ENCODE measurements at places on chromosomes 3 and 15.

DNA sequence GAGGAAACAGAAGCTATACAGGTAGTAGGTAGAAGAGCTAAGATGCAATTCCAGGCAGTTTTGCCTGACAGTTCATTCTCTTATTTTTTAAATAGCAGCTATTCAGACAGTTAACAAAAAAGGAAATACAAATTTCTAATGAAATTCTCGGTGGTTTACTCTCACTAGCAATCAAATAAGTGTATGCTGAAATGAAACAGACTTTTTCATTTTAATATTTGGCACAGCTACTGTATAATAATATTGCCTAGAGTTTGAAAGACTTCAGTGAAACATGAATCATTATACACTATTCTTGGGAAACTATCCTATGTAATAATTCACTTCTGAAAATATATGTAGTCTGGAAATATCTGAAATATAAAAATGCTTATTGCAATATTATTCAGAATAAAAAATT lies 463.2 kb upstream of the AGTR1 start:
- no peak for DNase-seq

DNA sequence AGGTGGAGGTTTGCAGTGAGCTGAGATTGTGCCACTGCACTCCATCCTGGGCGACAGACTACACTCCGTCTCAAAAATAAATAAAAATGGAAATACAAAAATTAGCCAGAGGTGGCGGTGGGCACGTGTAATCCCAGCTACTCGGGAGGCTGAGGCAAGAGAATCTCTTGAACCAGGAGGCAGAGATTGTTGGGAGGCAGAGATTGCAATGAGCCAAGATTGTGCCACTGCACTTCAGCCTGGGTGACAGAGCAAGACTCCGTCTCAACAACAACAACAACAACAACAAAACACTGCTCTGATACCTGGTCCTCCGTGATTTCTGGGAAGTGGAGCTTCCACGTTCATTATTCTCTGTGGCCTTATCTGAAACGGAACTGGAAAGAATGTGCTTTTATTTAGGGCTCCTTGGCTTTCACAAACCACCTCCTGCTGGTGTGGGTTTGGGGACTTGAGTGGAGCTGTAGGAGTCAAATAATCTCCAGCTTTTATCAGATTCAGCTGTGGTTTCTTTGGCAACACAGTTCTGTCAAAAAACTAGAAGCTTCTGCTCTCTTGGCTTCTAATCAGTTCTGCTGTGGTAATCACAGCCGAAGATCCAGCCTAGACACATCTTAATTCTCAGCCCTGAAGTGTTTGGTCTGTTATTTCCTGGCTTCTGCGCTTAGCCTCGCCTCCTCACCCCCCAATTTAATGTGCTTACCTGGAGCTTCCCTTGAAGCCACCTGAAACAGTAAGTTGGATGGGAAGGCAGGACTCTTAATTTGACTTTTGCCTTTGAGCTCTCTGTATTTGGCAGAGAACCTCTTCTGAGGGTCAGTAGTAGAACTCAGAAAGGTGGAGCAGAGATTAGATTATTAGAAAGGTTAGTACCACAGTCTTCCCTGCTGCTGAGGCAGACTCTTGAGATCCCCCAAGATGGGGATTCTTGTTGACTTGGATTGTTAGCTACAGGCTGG lies 21.4 kb downstream of the IRAK2 start:
- DNase-seq = no peak

- no peak for DNase-seq
These were observed at the start of gene MORC1 for GRCh38 chr3:109117939-109118338. MORC1 (minus strand) TSS chr3:109118134; CDS start chr3:109118059, 75 bp downstream.

- DNase-seq = no peak
These were observed 1.4 kb downstream of the DVL3 start for GRCh38 chr3:184156522-184156955.
